Pulmonary artery endothelial cell (primary cell): ENCODE measurements at places on chromosomes 1 and 21. TPM values are rescaled to one million over a fixed set of nuclear protein-coding genes. Genes with fewer than 3 reads are reported as not detected.

The AGMAT gene
- 1.4 and 1.5 TPM in 2 replicates for total RNA-seq

The PRELP gene
- not detected in 2 replicates for total RNA-seq

The ARTN gene
- total RNA-seq = not detected in 2 replicates

The FAAH gene
- total RNA-seq = 0.39 and 0.46 TPM in 2 replicates

The GJC2 gene
- 0.86 and 1.4 TPM in 2 replicates for total RNA-seq

DNA sequence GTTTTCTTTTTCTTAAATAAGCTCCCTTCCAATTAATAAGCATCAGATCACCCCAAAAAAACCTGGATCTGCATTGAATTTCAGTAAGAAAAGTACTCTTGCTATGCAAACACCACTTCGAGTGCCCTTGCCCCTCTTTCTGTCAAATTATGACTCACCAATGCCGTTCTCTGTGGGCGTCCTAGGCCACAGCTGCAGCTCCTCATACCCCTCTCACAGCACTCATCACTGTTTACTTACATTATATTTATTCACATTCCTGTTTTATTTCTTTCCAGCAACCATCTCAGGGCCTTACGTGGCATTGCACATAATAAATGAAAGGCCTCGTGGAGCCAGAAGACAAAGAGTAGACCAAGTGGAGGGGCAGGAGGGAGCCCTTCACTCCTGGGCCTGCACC, 99.1 kb upstream of the CTTNBP2NL start:
- DNase-seq = no peak

DNA sequence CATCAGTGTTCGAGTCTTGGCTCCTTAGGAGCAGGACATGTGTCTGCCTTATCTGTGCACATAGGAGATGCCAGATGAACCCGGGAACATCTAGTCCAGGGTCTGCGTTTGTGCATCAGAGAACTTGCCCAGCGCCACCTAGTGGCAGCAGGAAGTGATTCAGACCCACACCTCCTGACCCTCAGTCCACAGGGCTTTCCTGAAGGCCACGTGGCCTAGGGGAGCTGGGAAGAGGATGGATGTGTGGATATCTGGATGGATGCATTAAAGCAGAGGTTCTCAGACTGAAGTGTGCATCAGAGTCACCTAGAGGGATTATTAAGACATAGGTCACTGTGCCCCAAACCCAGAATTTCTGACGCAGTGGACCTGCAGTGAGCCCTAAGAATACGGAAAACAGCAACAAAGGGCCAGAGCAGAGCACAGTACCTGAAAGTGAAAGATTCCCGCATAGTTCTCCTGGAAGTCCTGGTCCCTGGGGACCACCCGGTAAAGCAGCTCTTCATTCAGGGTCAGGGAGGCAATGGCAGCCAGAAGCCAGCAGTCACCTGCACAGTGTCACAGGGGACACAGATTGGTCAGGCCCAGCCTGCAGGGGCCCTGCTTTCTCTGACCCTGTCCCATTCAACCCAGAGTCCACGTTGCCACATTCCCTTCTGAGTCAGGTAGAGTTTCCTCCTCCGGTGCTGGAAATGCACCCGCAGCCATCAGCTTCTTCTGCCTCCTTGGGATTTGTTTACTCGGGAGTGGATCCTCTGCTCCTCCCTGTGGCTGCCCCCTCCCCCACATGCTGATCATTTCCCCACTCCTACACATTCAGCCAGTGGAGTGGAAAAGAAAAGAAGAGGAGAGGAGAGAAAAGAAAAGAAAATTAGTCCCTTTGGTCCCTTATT, 37.0 kb downstream of the CAPN8 start:
- DNase-seq = no peak

DNA sequence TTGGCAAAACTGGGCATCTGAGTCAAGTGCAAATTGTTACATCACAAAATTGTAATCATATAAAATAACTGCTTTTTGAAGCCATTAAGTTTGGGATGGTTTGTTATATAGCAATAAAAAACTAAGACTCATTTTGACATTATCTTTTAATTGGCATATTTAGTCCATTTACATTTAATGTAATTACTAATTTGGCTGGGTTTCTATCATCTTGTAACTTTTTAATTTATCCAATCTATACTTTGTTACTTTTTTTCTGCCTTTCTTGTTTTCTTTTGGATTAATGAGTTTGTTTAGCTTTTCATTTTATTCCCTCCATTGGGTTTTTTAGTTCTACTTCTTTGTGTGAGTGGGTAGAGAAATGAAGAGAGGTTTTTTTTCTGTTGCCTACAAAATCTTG, 76.3 kb downstream of the DRAM2 start:
- DNase-seq = no peak

DNA sequence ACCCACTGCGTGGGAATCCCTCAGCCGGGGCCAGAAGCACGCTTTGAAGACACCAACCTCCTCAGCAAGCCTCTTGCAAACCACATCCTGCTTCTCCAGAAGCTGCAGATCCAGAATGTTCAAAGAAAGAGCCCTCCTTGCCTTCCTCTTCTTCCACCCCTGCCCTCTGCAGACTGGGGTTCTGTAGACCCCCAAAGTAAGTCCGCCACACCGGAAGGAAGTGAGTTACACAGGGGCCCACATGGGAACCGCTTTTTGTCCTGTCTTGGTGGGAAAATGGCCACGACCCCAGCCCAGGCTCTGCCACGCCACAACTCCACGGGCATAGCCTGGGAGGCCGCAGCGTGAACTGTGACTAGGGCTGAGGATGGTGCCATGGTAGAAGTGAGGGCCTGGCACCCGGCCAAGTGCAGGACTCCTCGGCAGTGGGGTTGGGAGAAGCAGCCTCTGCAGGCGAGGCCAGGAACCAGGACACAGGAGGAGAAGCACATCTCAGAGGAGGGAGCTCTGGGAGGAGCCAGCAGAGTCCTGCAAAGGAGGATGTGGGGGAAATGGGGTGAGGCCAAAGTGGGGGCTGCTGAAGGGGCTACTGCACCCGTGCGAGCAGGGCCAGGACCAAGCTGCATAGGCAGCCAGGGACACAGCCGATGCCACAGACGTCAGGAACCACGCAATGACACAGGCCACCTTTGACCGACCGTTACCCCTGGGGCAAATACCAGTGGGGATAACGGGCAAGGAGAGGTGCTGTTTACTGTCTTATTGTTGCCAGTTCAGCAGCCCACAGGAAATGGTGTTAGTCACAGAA, 30.9 kb downstream of the PDE9A start:
- DNase-seq = no peak

DNA sequence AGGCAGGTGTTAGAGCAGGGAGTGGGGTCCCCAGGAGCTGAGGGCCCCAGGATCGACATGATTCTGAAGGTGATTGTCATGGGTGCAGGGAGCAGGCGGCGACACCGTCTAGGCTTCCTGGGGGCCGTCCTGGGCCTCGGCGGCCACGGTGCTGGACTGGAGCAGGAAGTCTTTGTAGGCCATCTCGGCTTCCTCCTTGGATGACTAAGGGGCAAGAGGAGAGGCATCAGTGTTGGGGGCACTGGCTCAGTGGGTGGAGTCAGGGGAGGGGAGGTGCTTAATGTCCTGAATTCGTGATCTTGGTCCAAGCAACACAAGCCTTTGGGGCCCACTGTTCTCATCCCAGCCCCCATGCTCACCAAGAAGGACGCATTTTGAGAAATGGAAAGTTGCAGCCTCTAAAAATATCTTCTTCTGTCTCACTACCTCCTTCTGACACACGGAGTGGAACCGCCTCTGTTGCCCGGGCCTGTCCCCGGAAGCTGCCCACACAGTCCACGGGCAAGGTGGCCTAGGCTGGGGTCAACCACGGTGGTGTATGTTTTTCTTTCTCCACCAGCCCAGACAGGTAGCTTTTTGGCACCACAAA, 8.6 kb upstream of the FCMR start:
- DNase-seq = no peak

- DNase-seq = no peak
Observed at GRCh38 chr1:204941421-204942338, 71.0 kb downstream of the NFASC start.

GRCh38 chr1:34367954-34368353, 191.2 kb downstream of the C1orf94 start:
- DNase-seq = no peak

- no peak for DNase-seq
Observed at GRCh38 chr1:89261926-89262515, 10.6 kb downstream of the GBP5 start.

GRCh38 chr21:25489673-25490072, 117.6 kb downstream of the MRPL39 start:
- DNase-seq = no peak

GRCh38 chr1:198465201-198466144, 75.0 kb downstream of the ATP6V1G3 start:
- no peak for DNase-seq

DNA sequence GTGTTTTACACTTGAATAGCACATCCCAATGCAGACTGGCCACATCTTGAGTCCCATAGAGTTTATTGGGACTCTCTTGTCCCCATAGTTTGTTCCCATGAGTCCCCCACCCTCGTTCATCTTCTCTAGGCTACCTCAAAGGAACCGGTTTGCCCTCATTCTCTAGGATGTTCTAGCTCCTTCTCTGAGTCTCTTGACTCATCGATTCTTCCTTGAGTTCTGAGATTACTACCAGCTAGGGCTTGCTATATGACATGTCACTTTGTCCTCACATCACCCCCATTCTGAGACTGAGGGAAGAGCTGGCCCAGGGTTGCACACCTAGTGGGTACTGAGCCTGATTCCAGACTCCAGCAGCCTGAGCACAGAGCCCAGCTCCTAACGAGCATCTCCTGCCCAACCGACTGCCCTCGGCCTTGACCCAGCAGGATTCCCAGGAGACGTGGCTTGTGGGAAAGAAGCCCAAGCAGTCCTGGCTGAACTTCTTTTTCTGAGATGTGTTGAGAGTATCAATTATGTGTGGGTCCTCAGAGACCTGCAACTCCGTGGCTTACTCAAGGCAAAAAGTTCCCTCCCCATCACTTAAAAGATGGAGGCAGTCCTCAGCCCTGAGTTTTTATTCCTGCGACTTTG, 42.0 kb downstream of the TMEM51 start:
- DNase-seq = no peak

GRCh38 chr1:46535063-46535462, 16.4 kb downstream of the KNCN start:
- DNase-seq = no peak

- no peak for DNase-seq
Observed at GRCh38 chr1:6338695-6339094, 54.9 kb downstream of the ACOT7 start.
